ENCODE measurements at places on chromosomes 5 and 9. TPM values are rescaled to one million over a fixed set of nuclear protein-coding genes. Genes with fewer than 3 reads are reported as not detected.

The SHISAL2B gene
- total RNA-seq: not detected

The URM1 gene
- total RNA-seq: 72.6 TPM

The GPX3 gene
- not detected for total RNA-seq

The PITX1 gene
- total RNA-seq: 0.08 TPM

The LCN12 gene
- 2.8 TPM for total RNA-seq

The SNX2 gene
- total RNA-seq: 36.4 TPM

The PPP3R2 gene
- not detected for total RNA-seq

The SELENOP gene
- total RNA-seq: not detected

The ZNF300 gene
- total RNA-seq: 0.79 TPM

The SPINK7 gene
- total RNA-seq: not detected

The SLC25A25 gene
- 16.0 TPM for total RNA-seq

The PCDHGB4 gene
- not detected for total RNA-seq

The NUTM2F gene
- not detected for total RNA-seq

The INSL4 gene
- total RNA-seq: not detected

The RAD17 gene
- total RNA-seq: 24.9 TPM

The PCDHGA1 gene
- total RNA-seq: not detected

The STK32A gene
- total RNA-seq: not detected

The BAAT gene
- total RNA-seq: not detected

The C8G gene
- 1.2 TPM for total RNA-seq

The PCDHB1 gene
- total RNA-seq: not detected

The PFN3 gene
- not detected for total RNA-seq

The NSG2 gene
- total RNA-seq: not detected

The IL31RA gene
- not detected for total RNA-seq

The QRFP gene
- total RNA-seq: not detected

The SWI5 gene
- total RNA-seq: 10.9 TPM

The NPM1 gene
- 1,201 TPM for total RNA-seq

The PCDHGB7 gene
- total RNA-seq: not detected

The SLC34A1 gene
- 0.38 TPM for total RNA-seq

The GRHPR gene
- 59.8 TPM for total RNA-seq

The FCN1 gene
- total RNA-seq: not detected

The SPINK5 gene
- total RNA-seq: not detected

The KCNT1 gene
- not detected for total RNA-seq

The ENTREP1 gene
- not detected for total RNA-seq

The GRM6 gene
- not detected for total RNA-seq
